ENCODE measurements at places on chromosomes 12 and 14.

GRCh38 chr14:76964695-76965094, 63.8 kb downstream of the IRF2BPL start:
- no peak for DNase-seq

- DNase-seq: no peak
Measured at GRCh38 chr12:115938794-115939377, 338.6 kb downstream of the MED13L start.

DNA sequence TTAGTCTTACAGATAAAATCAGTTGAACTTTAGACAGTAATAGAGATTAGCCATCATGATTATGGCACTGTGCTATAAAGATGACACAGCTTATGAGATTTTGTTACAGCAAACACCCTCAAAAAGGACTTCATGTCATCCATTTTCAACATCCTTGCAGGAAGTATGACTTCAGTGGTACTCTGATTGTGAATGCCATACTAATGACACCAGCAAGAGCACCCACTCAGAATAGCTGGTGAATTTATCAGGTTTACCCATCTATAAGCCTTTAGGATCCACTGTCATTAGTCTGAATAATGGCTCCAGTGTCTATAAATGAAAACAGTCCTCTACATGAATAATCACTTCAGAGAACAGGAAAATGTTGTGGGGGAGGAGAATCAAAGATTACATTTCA, 615.2 kb downstream of the RPS29 start:
- no peak for DNase-seq

- no peak for DNase-seq
Measured at GRCh38 chr12:22731236-22731635, 106.3 kb downstream of the ETNK1 start.

- no peak for DNase-seq
Measured at GRCh38 chr14:43360239-43360638, 1146.8 kb downstream of the FSCB start.

DNA sequence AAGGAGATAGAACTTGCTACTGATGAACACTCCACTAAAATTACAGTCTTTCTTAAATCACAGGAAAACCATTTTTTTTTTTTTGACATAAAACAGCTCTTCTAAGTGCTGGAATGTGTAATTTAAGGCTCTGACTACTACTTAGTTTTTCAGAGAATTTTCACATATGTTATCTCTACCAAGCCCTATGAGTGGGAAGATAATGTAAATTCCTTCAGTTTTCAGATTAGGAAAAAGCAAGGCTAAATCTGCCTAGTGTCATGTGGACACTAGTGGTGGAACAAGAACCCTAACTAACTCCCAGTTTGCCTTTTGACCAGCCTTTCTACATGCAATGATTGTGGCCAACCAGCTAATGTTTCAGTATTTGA, 37.3 kb upstream of the CSRP2 start:
- DNase-seq: no peak
